Esophagus squamous epithelium (tissue), 5 donors: ENCODE measurements at places on chromosomes 2 and 18.

- no peak for DNase-seq
These were observed 1.7 kb upstream of the SLC3A1 start for GRCh38 chr2:44273596-44273995.

DNA sequence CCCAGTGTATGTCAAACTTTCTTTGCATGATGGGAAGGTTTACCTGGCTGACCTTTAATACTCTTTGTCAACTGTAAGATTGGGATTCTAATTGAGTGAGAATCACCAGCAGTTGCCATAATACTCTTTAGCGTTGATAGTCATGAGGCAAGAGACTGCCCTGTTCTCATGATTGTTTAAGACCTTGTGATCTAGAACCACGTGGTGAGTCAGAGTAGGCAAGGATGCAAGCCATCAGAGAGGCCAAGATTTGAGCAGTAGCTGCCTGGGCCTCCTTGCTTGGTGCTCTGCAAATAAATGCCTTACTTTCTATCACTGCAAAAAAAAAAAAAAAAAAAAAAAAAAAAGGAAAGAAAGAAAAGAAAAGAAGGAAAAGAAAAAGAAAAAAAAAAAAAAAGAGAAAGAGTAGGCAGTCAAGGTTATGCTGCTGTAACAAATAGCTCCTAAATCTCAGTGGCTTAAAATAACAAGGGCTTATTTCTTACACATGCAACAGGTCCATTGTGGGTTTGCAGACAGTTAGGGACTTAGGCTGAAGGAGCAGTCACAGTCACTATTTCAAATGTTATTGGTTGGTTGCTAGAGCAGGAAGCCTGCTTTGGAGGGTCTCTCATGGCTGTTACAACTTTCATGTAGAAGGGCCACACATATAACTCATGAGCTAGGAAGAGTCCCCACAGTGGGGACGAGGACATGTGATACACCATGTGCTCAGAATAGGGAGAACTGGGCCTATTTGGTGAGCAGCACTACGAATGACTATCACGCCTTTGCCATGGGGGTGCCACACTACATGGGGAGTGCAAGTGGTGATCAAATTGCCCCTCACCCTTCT, 21.7 kb downstream of the IL1R2 start:
- no peak for DNase-seq

DNA sequence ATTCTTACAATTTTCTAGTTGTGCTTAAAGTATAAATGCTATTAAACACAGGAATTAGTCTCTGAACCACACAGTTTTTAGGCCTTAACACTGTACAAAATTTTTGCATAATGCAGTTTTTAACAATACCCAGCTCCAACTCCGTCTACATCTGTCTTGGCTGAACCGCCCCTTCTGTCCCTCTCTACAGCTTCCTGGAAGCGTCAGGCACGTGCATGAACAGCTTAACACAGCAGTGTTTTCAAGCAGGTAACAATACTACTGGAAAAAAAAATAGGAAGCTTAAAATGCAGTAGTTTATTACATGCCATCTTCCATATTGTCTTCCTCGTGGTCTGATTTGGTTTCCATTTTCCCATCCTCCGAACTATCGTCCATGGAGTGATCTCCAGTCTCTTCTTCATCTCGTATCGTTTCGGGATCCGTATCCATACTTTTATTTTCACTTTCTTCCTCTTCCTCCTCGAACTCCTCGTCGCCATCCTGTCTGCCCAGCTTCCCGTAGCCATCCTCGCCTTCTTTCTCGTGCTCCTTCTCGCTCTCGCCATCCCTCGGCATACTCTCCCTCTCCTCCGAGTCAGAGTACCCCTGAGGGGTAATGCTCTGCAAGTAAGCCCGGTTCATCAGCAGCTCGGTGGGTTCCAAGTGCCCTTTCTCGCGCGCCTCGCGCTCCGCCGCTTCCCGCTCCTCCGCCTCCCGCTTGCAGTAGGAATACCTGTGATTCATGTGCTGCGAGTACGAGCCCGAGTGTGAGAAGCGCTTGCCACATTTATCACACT, 130.6 kb downstream of the ZEB2 start:
- DNase-seq = no peak

GRCh38 chr2:221166292-221166691, 405.8 kb downstream of the EPHA4 start:
- DNase-seq = no peak

DNA sequence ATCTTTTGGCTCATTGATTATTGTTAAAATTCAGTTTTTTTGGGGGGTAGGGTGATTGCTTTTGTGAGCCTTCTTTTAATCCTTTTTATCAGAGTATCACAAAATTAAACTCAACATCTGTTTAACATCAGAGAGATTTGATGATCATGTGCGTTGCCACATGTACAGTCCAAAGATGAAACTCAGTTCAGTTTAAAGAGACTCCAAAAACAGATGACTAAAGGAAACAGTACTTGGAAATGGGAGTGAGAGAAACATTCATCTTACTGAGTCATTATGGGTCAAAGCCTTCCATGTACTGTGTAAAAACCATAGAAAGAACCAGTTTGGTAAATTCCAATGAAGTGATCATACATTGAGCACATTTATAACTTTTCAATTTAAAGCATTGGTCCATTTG, 53.0 kb downstream of the LYPD6 start:
- DNase-seq = no peak

DNA sequence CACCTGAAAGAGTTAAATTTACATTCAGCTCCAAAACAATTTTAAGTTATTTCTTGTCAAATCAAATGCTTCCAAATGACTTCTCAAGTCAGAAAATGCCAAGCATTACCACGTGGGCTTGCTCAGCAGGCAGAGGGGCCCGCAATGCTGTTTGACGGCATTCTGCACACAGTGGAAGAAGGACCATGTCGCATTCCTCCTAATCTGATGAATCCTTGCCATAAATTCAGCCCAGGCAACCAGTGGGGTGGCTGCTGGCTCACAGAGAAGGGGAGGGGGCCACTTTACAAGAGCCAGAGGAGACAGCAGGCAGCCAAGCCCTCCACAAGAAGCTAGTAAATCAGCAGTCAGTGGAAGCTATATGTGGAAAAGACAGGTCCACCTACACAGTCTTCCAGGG, 56.7 kb downstream of the OSR1 start:
- no peak for DNase-seq

GRCh38 chr2:172361360-172361759, 66.0 kb upstream of the ITGA6 start:
- no peak for DNase-seq

- no peak for DNase-seq
These were observed 107.0 kb upstream of the PTPRM start for GRCh38 chr18:7459851-7460770.

DNA sequence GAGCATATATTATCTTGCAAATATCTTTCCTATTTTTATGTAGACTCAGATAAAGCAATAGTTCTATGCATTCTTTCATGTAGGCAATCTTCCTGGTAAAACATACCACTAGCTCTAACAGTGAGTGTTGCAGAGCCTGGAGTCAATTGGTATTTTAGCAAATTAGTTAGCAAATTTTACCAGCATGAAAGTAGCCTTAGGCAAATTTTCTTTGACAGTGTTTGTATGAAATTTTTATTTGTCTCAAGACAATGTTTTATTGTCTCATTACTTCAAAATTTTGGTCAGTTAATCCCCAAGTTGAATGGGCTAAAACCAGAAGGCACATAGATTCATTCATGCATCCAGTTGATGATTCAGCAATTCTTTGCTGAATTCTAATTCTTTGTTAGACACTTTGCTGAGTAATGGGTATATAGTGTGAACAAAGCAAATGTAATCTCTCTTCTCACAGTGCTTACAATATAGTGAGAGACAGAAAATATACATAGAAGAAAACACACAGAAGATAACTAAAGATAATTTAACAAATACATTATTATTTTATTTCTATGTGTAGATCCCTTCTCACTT, 27.1 kb downstream of the SLC38A11 start:
- DNase-seq = no peak

GRCh38 chr2:238060096-238060541, 682 bp upstream of the SCLY start:
- no peak for DNase-seq

DNA sequence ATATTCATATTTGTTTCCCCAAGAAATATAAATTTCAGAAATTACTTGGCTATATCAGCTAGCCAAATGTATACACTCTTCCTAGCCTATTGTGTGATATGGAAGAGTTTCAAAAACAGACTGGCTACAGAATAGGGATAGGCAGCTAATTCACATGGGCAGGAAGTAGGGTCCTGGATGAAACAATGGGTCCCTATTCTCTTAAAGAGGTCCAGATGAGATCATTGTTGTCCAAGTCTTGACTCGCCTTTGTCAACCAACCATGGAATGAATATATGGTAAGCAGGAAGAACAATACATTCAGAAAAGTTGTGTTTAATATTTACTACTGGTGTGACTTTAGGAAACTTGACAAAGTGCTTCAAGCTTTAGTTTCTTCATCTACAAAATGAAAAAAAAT, 319.9 kb downstream of the NBAS start:
- DNase-seq = no peak

- DNase-seq = no peak
These were observed 400.2 kb upstream of the MYT1L start for GRCh38 chr2:2731101-2731815.

DNA sequence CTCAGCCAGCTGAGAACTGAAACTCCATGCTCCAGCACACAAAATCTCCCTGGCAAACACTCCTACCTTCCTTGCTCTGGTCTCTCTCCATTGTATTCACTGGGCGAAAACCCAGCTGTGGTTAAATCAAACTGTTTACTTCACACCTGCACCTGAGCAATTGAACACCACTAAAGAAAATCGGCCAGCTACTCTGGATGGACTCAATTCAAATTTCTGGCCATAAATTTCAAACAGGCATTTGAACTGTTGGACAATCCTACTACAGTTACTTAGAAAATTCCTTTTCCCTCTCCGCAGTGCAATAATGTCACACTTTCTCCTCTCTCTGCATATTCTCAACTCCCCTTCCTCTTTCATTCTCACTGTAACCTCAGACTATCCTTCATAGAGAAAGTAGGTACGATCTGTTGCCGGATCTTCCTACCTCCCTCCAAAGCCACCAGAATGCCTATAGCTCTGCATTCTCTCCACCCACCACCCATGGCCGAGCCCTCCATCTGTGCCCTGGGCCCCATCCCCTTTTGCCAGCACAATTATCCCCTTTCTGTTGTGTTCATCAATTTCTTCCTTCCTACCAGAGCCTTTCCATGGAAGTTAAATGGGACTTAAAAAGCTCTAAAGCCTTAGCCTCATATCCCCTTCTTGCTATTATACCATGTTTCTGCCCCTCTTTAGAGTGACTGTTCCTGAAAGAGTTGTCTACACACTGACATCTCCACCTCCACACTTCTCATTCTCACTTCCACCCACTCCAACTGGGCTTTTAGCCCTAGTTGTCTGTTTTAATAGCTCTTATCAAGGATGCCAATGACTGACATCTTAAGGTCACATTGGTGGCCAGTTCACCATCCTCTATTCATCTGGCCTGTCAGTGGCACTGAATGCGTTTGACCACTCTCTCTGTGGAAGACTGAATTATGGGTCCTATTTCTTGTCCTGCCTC, 127.5 kb upstream of the SLC1A4 start:
- no peak for DNase-seq

GRCh38 chr2:32485399-32485798, 128.6 kb downstream of the BIRC6 start:
- DNase-seq = no peak

DNA sequence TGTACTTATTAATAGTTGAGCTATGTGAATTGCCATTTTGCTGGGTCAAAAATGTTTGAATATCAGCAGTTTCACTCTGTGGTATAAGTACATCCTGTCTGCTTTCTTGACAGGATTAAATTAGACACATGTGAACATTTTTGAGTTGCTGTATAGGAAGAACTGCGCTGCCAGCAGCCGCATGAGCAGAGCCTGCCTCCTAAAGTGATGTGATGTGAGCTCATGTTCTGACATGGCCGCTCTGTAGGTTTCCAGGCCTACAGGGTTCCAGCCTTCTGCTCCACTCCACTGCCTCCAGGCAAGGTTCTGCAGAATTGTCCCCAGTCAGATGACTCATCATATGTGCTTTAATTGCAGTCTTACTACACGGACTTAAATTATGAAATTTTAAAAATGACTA, 119.7 kb upstream of the NFATC1 start:
- no peak for DNase-seq

DNA sequence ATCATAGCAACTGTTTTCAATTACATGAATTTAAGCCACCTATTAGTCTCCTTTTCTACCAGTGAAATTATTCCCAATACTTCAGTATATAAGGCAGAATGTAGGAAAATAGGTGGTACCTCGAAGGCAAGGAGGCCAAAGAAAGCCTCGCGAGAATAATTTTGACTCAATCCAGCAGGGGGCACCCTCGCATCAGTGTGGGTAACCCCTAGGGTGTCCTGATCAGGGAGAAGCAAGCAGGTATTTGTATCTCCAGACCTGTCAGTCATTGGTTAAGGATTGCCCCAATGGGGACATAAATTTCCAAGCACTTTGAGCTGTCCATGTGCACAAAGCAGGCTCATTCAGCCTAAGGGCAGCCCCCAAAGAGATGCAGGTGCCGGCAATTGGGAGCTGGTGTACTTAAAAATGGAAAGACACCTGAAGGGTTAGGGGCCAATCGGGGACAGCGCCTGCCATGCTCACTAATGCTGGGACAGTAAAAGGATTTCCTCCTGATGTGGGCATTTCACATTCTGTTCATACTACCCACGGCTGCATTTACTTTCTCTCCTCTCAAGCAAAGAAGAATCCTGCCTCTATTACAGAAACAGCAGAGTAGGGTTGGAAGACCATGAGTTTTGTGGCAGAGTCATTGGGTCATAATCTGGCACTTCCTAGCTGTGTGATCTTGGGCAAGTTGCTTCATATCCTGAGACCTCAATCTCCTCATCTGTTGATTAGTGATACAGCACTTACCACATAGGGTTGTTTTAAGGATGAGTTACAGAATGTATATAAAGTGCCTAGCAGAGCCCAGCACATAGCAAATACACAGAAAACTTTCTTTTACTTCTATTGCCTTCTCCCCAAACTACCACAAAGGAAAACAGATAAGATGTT, 136.1 kb downstream of the ICOS start:
- no peak for DNase-seq

DNA sequence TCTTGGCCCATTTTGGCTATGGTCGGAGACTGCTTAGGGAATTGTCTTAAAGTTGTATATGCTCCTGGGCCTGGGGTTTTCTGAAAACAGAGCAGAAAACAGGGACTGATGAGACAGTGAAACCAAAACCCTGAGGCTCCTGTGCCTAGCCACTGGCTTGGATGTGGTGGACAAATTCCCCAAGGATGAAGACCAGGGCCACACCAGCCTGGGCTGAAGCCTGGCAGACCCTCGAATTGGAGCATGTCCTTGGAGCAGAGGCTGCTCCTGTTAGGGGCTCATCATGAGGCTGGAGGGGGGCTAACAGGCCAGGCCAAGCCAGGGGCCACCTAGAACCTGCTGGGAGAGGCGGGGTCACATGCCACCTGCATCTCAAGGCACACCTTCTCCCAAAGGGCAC, 68.1 kb downstream of the STPG4 start:
- DNase-seq = no peak

DNA sequence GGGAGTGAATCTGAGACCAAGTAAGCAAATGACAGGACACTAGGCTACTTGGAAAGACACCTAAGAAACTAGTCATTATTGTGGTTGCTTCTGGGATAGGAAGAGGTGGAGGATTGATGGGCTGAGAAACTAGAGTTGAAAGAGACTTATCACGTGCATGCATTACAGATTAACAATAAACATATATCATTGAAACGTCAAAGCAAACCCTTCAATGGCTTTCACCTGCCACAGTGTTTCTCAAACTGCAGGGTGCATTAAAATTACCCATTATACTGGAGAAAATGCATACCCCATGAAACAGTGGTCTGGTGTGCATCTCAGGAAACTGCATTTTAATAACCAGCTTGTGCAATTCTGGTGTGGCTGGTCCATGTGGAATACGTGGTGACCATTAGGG, 318.8 kb downstream of the SMAD2 start:
- DNase-seq = no peak
